ENCODE measurements at places on chromosomes 6 and 20.

DNA sequence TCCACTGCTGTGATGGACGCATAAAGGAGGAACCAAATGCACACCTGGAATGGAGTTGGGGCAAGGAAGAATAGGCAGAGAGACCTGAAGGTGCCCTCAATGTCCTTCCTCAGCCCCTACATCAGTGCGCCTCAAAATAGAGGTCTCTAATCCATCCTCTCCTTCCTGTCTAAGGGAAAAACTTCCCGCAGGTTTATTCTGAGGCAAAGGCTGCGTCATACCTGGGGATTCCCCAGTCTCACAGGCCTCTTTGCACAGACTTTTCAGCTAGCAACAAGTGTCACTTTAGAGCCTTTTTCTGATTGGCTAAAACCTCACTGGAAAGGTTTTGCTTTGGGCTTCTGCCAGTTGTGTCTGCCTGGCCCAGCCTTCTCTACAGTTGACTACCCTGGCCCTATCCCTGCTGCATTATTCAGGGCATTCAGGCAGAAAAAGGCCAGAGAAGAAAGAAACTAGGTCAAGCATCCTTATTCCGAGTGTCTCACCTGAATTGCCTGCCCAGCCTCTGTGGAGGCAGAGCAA lies 1.8 kb upstream of the HLA-DQB1 start:
- DNase-seq = no peak

DNA sequence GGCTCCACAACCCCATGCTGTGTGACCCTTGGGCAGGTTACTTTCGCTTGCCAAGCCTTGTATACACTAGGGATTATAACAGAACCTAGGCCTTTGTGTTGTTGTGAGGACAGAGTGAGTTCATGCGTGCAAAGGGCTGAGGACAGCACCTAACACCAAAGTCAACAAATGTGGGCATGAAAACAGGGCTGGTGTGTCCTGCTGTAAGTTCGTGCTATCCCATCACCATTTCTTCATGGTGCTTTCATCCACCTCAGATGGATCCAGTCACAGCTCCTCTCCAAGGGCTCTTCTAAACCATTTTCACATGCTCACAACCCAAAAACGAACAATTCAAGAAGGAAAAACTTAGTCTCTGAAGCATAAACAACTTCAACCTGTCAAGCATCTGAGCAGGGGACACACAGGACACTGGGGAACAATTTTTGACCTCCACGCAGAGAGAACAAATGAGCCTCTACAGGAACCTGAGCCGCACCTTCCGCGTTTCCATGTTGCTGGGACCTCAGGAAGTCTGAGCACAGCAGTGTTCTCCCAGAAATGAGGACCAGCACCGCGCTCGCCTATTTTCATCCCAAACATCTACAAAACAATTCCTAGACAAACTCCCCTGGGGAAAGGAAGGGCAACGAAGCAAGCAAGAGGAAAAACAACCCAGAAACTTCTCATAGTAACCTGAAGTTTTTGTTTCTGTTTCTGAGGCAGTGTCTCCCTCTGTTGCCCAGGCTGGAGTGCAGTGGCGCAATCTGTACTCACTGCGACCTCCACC lies 3.1 kb downstream of the LRP11 start:
- DNase-seq = no peak

DNA sequence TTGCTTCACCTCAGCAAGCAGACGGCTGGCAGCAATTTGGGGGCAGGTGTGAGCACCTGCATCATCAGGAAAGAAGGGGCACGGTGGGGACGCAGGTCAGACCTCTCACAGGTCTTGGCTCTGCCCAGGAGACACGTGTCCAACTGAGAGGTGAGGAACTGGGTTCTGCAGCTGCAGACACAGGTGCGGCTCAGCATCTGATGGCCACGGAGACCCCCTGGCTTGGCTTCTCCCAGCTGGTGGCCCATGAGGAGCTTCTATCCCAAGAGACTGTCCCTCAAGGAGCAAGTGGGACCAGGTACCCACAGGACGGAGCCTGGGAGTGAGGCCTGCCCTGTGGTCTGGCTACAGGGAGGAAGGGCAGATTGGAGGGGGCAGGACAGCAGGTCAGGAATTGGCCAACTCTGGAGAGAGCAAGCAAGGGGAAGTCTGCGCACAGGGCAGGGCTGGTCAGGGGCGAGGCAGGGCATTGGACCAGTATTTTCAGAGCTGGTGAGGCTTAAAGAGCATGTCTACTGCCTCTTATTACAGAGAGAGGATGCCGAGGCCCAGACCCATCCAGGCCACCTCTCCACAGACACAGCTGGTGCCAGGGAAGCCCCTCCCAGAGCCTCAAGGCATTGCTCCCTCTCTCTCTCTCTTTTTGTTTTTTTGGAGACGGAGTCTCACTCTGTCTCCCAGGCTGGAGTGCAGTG lies 4.2 kb downstream of the STMN3 start:
- DNase-seq = no peak

GRCh38 chr6:106473812-106474211 lies 113.3 kb downstream of the CRYBG1 start:
- DNase-seq = no peak

DNA sequence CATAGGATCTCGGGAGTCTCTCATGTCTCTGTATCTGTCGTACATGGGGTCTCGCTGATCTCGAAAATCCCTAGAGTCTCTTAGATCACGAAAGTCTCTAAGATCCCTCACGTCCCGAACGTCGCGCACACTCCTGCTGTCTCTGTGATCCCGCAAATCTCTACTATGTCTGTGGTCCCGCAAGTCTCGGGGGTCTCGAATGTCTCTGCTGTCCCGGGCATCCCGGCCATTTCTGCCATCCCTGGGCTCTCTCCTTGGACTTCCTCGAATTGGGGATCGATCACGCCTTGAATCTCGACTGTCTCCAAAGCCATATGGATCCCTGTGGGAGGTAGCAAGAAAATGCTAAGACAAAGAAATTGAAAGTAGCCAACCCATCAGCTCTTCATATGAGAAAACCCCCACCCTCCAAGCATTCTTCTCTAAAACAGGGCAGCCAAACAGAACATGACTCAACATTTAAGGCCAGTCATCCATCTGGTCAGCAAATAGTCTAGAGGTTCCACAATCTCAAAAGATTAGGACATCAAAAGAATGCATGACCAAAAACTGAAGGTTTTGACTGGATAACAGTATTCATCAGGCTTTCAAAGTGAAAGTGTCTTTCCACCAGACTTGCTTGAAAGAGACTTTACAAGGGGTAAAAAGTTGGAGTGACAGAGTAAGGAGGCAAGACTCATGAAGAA lies 19.4 kb downstream of the NCOA5 start:
- no peak for DNase-seq

DNA sequence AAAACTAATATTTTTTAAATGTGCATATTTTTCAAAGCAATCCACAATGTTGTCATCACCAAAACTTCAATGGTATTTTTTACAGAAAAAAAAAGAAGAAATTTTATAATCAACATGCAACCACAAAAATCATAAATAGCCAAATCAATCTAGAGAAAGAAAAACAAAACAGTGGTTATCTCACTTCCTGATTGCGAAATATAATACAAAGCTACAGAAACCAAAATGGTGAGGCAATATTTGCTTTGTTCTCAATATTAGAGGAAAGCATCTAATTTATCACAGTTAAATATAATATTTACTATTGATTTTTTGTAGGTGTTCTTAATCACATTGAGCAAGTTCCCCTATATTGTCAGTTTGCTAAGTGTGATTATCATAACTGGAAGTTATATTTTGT lies 720.7 kb upstream of the ADGRB3 start:
- DNase-seq = no peak

- no peak for DNase-seq
These were observed 36.2 kb upstream of the CDYL start for GRCh38 chr6:4740032-4740431.

DNA sequence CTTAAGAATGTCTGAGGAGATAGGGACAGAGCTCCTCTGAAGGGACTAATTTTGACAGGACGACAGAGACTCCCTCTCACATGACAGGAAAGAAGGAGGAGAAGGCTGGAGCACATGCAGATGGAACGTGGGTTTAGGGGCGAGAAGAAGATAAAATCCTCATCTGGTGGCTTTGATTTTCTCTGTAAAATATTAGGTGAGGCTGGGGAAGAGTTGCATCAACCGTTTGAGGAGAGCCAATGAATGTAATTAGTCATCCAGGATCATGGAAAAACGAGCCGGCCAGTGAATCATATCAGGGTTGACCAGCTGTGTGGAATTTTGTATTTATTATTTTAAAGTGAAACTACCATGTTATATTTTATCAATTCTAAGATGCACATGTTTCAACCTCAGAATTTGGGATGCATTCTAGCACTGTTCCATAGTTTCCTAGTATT lies 46.9 kb upstream of the ADGRF4 start:
- DNase-seq = no peak

- no peak for DNase-seq
These were observed 61.8 kb downstream of the LMBRD1 start for GRCh38 chr6:69735027-69735426.

DNA sequence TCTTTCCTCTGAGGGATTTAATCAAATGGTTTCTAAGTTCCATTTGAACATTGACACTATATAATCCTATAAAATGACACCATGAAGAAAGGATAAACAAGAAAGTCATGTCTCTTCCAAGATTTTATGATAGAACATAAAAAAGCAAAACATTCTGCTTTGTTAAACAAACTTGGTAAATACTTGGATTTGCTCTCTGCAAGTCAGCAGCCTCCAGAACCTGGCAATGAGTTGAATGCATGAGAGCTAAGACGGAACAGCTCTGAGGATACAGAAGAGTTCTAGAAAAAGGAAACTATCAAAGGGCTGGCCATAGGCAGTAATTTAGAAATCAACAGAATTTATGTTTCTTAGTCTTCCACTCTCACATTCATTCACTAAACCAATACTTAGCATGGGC lies 656.0 kb upstream of the ID4 start:
- no peak for DNase-seq

- no peak for DNase-seq
These were observed at the start of gene MICB for GRCh38 chr6:31497531-31498476. Gene MICB, plus strand, starts transcription at chr6:31498145. Its CDS starts 49 bp downstream, at chr6:31498194.

DNA sequence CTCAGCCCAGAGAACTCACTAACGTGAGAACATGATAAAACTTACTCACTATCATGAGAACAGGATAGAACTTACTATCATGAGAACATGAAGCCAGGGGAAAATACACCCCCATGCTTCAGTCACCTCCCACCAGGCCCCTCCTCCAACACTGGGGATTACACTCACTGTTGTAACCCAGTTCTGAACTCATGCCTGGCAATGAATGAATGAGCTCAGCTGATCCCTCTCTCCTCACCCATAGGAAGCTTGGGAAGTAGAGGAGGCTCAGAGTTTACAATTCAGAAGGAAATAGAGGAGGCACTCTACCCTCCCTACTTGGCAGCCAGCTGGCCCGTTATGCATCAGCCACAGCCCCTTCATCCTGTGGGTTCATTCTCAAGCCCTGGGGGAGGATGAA lies 102.5 kb downstream of the EYA2 start:
- no peak for DNase-seq

DNA sequence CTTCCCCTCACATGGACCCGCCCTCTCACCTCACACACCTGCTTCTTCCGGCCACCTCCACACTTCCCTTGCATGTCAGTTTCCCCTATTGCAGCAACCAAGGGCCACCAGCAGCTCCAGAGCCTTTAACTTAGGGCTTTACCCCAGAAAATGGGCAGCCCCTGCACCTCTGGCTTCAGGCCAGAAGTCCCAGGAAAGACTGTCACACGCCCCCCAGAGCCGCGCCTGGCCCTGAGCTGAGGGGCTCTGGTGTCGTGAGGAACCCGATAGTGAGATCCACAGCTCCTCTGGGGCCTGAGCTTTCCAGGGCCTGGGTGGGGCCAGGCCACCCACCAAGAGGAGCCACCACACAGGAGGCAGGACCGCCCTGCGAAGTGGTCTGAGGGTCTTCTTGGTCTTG lies 182.4 kb downstream of the DLL1 start:
- DNase-seq = no peak

GRCh38 chr6:148200781-148201180 lies 141.9 kb upstream of the SASH1 start:
- no peak for DNase-seq

GRCh38 chr20:60055740-60056139 lies 97.5 kb downstream of the CDH26 start:
- DNase-seq = no peak

- no peak for DNase-seq
These were observed 32.9 kb downstream of the FOXF2 start for GRCh38 chr6:1422290-1422689.

- no peak for DNase-seq
These were observed 114.9 kb upstream of the PTPN1 start for GRCh38 chr20:50395251-50395729.

- DNase-seq = no peak
These were observed 115.6 kb upstream of the HCRTR2 start for GRCh38 chr6:55058682-55059081.

- DNase-seq = no peak
These were observed 718.9 kb downstream of the EPHA7 start for GRCh38 chr6:92700411-92700810.

GRCh38 chr20:8507231-8507630 lies 375.2 kb downstream of the PLCB1 start:
- no peak for DNase-seq

GRCh38 chr6:26184367-26184891 lies 97.2 kb downstream of the HFE start:
- no peak for DNase-seq

DNA sequence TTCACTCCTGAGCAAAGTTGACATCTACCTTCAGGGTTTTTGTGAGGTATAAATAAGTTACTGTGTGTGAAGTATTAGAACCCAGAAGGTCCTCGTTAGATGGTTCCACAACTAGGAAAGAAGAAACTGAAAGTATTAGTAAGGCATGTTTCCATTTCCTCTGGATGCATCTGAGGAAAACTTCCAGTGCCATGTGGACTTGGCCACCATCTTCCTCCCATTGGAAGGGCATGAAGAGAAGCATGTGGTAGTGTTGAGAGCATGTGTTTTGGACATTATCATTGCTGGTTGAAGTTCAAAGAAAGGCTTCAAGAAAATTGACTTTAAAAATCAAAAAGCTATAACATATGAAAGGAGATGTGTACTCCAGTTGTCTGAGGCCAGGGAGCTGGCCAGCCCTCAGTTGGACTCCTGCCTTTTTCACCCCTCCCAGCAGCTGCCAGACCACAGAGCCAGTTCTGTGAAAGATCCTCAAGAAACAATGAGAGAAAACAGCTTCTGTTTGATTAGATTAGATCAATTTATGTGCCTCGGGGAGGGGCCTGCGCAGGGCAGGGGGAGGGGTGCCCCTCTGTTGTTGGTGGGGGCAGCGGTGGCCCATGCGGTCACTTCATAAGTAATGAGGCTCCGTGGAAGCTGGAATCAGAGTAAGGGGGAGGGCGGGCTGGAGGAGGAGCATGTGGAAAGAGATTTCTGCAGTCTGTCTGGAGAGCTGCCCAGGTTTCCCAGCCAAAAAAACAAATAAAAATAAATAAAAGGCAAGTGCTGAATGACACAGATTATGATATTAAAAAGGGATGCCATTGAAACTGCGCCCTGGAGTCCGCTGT lies 154.0 kb downstream of the JARID2 start:
- peak; percentile 27 for DNase-seq

DNA sequence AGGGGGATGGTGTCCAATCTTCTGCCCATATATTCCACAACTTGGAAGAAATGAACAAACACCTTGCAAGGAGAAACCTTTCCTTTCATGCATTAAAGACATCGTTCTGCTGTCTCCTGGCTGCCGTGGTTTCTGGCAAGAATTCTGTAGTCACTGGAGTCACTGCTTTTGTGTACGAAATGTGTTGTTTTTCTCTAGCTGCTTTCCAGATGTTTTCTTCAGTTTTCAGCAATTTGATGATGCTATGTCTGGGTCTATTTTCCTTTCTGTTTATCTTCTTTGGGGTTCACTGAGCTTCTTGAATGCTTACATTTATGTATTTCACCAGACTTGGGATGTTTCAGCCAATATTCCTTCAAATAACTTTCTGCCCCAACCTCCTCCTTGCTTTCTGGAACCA lies 40.6 kb upstream of the SLCO4A1 start:
- no peak for DNase-seq

GRCh38 chr6:37173493-37174195 lies 3.7 kb downstream of the PIM1 start:
- no peak for DNase-seq
